ENCODE measurements at places on chromosomes 2 and 18.
A peak's percentile ranks its signal among the peaks of the same experiment; 100 is the strongest.

DNA sequence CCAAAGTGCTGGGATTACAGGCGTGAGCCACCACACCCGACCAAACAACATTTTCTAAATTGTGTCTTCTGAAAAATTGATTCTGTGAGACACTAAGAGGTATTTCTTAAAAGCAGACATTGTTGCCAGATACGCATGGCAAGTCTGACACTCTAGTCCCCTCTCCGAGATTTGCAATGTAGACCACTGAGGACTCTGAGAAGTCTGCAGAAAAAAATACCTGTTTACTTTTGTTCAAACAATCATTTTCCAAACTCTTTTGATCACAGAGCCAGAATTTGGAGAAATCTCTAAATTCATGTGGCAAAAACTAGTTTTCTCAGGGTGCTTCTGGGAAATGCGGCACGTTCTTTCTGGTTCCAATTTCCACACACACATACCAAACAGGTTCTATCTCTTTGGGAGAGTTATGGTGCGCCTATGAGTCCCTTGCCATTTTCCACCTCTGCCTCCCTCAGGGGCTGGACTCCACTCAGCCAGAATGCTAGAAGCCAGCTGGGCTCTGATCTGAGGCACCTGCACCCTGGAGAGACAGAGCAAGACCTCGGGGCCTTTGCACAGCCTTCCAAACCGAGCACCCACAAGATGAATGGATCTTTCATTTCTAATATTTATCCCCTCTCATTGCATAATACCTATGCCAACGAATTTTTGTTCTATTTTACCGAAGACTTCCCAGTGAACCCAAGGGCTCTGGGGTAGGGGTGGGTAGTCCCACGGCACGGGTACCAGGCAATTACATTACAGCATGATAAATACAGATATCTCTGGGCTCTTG, 152.7 kb downstream of the MYCN start:
- no peak for DNase-seq

- no peak for DNase-seq
These were observed 1061.6 kb upstream of the FAM98A start for GRCh38 chr2:34660741-34661140.

GRCh38 chr2:26555246-26556133, 77.6 kb upstream of the OTOF start:
- no peak for DNase-seq

DNA sequence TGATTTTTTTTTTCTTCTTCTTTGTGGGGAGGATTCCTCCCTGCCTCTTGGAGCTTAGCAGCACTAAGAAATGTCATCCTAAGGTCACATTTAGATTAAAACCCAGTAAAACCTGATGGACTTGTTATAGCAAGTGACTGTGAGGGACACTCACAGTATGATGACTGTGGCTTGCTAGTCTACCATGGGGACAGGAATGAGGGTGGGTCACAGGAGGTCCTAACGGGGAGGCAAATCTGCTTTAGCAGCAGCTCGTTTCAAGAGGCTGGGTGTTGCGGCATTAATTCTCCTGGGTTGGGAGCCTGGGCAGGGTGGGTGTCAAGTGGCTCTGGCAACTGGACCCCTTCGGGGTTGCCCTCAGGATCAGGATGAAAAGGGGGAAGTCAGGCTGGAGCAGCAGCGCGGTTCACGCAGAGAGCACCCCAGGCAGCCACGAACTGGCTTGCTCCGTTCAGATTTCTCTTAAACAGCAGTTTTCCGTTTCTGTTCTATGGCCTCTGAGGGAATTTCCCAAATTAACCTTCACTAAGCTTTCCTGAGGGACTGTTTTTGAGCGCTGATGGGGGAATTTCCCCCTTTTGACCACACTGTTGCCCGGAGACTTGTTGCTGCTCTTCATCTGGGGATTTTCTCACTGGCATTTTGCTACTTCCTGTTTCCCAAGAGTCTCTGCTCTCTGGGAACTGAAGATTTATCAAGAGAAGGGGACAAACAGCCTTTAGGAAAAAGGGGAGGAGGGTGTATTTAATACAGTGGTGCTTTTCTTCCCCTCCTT, 59.8 kb upstream of the PELI1 start:
- DNase-seq = peak; percentile 35

DNA sequence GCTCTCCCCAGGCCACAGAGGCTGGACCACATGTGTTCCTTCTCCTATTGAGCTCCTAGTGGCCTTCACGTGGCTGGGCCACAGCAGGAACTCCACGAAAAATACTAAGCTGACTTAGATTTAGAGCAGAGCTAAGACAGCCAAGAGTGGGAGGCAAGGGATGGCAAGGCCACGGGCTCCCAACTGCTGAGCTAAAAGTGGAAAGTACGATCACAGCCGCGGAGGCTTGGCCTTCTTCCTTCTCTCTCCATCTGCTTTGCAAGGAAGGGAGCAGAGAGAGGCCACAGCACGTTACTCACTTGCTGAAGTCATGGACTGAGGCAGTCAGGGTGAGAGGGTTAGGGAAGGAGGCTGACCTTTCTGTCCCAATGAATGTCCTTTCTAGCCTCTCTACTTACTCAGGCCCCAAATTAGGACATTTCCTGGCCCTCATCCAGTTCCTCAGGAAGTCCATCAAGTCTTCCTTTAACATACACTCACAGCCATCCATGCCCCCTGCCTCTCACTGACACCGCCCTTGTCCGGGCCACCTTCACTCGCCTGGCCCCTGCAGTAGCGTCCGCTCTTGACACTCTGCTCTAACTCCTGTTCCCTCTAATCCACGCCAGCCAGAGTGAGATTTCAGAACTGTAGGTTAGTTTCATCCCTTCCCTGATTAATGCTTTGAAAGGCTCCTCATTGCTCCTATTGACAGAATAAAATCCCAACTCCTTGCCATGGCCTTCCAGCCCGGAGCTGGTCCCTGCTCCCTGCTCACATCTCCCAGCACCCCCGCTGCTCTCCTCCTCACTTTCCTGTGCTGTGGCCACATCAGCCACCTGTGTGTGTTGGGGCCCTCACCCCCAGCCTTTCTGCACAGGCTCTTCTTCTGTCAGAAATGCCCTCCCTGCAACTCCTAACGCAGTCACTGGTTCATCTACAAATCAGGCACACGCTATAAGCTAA, 204.2 kb downstream of the CYP26B1 start:
- no peak for DNase-seq

GRCh38 chr2:81206216-81206615, 901.7 kb upstream of the LRRTM1 start:
- no peak for DNase-seq

- DNase-seq = no peak
These were observed 44.7 kb downstream of the PID1 start for GRCh38 chr2:229226382-229226781.

GRCh38 chr2:164808776-164809175, 32.8 kb downstream of the COBLL1 start:
- no peak for DNase-seq

DNA sequence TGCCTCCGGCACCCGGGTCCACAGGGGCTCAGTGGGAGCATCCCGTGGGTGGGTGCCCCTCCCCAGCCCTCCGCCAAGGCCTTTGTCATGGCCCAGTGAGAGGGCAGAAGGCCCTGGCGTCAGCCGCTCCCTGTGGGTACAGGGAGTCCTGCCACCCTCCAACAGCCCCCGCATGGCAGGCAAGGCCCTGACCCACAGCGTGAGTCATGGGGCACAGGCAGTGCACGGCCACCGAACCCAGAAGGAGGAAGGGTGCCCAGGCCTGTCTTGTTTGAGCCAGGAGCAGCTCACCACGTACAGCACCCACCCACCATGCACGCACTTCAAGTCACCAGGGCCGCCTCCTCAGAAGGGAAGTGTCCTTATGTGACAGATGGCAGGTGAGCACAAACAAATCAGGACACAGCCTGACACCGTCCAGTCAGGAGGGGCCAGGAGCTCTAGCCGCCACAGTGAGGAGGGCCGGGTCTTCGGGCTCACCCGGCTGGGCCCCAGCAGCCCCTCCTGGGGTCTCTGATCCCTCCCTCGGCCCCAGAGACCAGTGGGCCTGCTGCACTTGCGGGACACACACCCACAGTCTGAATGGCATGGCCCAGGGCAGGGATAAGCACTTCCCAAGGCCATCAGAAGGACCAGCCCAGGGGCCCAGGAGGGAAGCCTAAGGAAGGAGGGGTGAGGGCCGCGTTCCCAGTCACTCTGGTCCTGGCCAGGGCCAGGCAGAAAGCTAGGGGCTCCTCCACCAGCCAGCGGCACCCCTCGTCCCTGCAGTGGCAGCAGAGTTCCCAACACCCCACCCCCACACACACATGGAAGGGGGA, 25.8 kb downstream of the BIN1 start:
- peak; percentile 23 for DNase-seq
